ENCODE measurements at places on chromosomes 11 and 22.

DNA sequence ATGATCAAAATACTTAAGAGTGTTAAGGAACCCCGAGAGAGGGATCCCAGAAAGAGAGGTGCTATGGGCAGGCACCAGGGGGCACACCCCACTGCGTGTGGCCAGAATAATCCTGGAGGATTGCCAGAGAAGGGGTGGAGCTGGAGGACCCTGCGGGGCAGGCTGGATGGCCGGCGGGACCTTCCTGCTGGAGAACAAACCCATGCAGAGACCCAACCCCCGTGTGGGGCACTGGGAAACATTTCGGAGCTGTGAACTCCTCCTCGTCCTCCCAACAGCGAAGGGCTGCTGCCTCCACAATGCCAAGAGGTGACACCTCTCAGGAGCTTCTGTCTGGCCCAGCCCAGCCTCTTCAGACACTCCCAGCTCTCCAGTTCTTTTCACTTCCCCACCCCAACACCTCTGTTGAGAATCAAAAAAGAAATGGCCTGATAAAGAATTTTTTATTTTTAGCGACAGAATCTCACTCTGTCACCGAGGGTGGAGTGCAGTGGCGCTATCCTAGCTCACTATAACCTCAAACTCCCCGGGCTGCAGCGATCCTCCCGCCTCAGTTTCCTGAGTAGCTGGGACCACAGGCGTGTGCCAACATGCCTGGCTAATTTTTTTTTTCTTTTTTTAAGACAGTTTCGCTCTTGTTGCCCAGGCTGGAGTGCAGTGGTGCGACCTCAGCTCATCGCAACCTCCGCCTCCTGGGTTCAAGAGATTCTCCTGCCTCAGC is 25.6 kb downstream of the RHOD start:
- peak; percentile 36 for DNase-seq

DNA sequence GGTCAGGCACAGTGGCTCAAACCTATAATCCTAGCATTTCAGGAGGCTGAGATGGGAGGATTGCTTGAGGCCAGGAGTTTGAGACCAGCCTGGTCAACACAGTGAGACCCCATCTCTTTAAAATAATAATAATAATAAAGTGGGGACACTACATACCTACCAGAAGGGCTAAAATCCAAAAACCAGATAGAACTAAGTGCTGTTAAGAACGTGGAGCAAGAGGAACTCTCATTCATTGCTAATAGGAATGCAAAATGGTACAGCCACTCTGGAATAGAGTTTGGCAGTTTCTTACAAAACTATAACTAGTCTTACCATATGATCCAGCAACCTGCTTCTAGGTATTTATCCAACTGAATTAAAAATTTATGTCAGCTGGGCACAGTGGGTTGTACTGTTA is 9.6 kb downstream of the CKAP5 start:
- no peak for DNase-seq

DNA sequence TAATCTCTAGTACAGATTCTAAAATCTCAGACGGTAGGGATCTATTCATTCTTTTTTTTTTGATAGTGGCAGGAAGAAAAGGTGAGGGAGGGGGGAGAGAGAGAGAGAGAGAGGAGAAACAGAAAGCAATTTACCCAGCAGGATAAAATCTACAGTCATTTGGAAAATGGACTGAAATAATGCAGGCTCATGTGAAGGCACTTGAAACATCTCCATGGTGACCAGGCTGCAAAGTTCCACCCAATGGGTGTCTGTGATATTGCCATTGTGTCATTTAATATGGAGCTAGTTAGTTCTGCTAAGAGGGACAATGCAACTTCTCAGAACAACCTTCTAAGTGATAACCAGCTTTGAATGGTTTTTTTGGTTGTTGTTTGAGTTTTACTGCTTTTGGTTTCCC is 165.2 kb upstream of the RAG2 start:
- DNase-seq = no peak

- DNase-seq = no peak
Measured at GRCh38 chr11:39236916-39237315, 2222.5 kb downstream of the LRRC4C start.

DNA sequence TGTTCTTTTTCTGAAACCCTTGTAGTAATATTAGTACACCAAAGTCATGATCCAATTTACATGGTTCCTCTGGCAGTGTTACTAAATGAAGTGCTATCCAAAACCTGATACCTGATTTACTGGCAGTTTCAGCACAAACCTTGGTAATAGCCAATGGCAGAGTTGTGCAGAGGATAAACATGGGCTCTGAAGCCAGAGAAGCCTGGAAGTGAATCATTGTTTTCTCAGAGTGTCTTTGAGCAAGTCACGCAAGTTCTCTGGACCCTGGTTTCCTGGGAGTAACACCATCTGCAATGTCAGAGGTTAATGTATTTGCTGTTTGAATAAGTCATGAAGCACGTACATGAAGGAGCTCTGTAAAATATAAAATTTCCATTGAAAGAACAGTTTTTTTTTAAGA is 222.3 kb upstream of the NARS2 start:
- DNase-seq = no peak

DNA sequence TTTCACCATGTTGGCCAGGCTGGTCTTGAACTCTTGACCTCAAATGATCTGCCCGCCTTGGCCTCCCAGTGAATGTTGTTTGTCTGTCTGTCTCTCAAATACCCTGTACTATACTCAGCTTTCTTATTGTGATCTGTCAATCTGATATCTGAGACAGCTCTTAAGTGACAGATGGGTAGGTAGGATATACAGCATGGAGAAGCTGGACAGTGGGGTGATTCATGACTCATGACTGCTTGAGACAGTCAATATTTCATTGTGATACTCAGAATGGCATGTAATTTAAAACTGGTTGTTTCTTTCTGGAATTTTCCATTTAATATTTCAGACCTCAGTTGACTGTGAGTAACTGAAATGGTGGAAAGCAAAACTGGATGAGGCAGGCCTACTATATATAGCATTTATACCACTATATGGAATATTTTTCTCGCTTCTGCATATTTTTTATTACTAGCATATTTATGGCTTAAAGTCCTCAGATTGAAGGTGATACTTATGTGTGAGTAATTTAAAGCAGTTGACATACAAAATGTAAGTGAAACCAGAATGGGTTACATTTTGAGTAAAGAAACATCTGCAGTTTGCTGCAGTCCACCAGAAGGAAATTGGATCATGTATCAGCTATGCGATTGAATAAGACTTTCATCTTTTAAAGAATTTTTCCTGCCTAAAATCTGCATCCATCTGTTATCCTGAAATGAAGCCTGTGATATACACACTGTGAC is 22.3 kb downstream of the ARHGAP42 start:
- no peak for DNase-seq

GRCh38 chr11:34976496-34977088 is 60.2 kb downstream of the PDHX start:
- DNase-seq = no peak

- no peak for DNase-seq
Measured at GRCh38 chr11:132202621-132203020, 832.2 kb downstream of the NTM start.

DNA sequence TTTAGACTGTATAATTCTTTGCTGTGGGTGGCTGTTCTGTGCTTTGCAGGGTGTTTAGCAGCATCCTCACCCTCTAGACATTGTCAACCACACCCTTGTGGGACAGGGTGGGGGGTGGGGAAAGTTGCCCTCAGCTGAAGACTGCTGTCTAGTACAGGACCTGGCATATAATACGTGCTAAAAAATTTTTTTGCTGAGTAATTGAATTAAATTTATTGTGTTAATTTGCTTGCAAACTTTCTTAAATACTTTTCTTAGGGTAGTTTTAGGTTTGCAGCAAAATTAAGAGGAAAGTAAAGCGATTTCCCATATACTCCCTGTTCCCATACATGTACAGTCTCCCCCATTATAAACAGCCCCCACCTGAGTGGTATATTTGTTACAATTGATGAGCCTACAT is 268.5 kb downstream of the SOX6 start:
- no peak for DNase-seq

DNA sequence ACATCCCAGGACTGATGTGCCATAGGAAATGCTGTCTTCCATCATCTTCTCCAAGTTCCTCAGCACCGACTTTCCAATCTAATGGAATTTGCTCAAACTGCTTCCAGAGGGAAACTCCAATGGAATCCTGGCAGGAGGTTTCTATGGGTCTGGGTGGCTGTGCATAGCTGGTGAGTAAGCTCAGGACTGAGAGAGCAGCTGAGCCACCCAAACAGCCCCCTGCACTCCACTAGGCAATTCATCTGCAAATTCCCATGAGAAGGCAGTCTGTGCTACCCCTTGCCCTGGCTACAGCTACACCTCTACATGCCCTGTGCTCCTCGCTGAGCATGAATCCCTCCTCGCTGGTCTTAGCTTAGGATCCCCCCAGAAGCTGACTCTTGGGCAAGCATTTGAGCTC is 127.9 kb upstream of the CSNK2A3 start:
- no peak for DNase-seq

DNA sequence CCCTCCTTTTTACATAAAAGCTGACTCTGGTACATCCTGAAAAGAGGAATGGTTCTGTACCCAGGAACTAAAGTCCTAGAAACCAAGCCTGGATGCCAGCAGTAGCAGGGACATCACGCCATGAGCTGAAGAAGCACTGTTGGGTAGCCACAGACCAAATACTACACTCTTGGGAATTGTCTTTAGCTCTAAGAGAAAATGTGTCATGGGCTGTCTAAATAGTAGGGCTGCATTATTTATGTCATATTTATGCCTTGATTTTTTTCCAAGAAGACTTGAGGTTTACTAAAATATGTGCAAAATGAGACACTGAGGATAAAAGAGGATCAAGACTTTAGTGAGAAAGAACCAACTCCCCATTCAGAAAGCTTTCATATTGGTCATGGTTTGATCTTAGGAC is 213.6 kb downstream of the RAB38 start:
- no peak for DNase-seq

DNA sequence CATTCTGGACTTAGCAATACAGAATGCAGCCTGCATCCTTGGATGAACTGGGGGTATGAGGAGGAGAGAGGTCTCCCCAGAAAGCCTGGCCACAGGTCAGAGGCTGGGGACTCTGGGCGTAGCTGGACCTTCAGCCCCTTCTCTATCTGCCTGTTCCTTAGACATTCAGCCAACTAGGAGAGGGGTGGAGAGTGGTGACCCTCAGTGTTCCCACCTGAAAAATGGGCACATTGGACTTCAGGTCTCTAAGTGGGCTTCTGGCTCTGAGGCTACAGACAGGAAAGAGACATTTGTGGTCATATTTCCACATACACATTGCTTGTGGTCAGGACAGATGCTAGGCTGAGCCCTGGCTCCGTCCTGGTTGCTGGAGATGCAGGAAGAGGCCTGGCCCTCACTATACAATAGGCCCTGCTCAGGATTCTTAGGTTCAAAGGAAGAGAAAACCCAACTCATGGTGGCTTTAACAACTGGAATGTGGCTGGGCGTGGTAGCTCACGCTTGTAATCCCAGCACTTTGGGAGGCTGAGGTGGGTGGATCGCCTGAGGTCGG is 30.1 kb upstream of the CBX7 start:
- DNase-seq = no peak

- no peak for DNase-seq
Measured at GRCh38 chr22:35972559-35972958, 56.1 kb downstream of the RBFOX2 start.

- no peak for DNase-seq
Measured at GRCh38 chr11:123351375-123351774, 78.7 kb upstream of the GRAMD1B start.

GRCh38 chr11:3088806-3089205 is 31.6 kb upstream of the CARS1 start:
- DNase-seq = no peak

DNA sequence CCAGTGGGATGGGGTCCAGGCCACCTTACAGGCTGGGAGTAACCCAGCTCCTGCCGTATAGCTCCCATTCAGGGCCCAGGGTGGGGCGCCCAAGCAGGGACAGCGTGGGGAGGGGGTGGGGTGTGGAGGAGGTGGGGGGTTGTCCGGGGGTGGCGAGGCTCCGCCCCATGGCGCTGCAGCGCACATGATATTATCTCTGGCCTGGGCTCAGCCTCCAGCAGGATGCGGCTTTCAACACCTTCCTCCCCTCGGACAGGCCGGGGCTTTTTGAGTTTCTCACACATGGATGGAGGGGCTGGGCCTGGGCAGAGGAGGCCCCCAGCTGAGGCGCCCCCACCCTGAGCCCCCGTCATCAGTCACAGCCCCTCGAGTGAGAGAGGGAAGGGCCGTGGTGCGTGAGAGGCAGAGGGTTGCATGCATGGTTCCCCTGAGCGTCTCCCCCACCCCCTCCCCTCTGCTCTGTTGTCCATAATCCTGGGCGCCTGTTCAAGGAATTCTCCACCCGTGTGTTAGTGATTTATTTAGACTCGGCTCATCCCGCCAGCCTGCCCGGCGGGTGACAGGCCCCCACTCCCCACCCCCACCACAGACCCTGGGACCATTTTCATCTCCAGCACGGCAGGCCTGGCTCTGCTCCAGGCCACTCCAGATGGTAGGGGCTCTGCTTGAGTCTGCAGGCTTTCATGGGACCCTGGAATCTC is 44.9 kb downstream of the WNT11 start:
- DNase-seq = peak; percentile 67

- DNase-seq = peak; percentile 90
Measured at GRCh38 chr11:105183426-105183825, 43.9 kb upstream of the CARD18 start.

GRCh38 chr22:50686794-50687193 is 14.2 kb downstream of the SHANK3 start:
- no peak for DNase-seq

- no peak for DNase-seq
Measured at GRCh38 chr11:33055375-33055774, 16.0 kb downstream of the TCP11L1 start.

- DNase-seq = peak; percentile 98
Measured at GRCh38 chr11:86592659-86593451, 79.6 kb downstream of the ME3 start.

- DNase-seq = no peak
Measured at GRCh38 chr11:61194169-61194671, 9.1 kb upstream of the PGA3 start.

Measured in common myeloid progenitor, CD34-positive (primary cell).